ENCODE measurements at places on chromosomes 6 and 20.

- no peak for DNase-seq
Observed at GRCh38 chr6:5095236-5095635, 10.1 kb downstream of the PPP1R3G start.

- no peak for DNase-seq
Observed at GRCh38 chr6:169800116-169800667, 48.8 kb downstream of the ERMARD start.

GRCh38 chr6:4253604-4254231 lies 118.3 kb upstream of the ECI2 start:
- DNase-seq = no peak

DNA sequence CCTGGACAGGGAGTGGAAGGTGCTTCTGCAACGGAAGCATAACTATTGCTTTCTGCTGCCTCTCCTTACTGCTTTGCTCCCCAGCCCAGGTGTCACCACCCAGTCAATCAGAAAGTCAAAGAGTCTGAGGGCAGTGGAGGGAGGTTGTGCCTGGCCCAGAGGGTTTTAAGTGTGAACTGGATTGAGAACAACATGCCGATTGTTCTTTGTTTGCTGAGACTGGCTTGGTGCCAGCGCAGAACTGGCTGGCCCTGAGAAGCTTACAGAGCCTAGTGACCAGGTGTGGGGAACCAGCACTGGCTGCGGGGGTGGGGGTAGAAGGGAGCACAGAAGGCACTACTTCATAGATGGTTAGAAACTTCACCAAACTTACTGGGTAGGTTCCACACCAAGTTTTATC lies 31.1 kb upstream of the ENPP4 start:
- no peak for DNase-seq

DNA sequence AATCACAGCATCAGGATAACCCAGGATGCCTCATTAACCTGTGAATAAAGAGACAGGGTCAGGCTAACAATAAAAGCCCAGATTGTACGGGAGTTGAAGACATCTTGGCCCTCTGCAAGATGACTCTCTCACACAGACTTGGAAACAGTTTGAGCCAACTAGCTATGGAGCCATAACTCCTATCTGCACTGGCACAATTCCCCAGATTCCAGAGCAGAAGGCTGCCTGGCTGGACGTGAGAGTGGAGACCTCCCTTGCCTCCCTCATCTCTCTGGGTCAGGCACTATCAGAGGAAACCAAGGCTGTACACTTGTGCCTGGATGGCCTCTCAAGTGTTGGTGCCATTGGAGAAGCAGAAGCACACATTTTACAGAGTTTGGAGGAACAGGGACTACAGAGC lies 312.6 kb downstream of the THBS2 start:
- no peak for DNase-seq

GRCh38 chr6:22766979-22767378 lies 197.6 kb downstream of the HDGFL1 start:
- no peak for DNase-seq

- no peak for DNase-seq
Observed at GRCh38 chr6:90859612-90860011, 272.7 kb upstream of the MAP3K7 start.

DNA sequence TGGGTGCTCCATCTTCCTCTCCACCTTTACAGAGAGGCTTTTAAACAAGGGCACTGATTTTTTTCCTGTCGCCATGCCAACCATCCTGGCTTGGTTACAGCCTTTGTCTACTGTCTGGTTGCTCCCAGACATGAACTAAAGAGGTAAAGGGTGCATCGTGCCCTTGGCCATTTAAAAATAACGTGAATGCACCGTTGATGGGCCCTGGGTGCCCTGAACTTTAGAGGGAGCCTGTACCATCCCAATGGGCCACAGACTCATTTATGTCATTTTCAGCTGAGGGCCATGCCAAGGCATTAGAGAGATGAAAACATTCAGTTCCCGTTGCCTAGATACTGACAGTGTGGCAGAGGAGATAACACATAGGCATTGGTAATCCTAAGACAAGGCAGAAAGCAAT lies 23.3 kb downstream of the TMC2 start:
- DNase-seq = no peak

DNA sequence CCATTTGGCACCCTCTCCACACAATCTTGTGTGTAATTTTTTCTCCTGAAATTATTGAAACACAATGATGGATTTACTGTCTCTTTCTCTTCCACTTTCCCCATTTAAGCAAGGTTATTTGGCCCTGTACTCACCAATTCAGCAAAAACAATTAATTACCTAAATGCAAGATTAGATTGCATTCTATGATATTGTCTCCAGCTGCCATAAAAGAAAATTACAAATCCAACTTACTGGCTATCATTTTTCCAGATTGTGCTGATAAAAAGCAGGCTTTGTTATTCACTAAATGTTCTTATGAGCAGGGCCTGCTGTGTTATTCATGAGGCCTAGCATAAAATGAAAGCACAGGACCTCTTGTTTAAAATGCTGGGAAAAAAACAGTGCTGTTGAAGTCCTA lies 95.8 kb upstream of the IRAK1BP1 start:
- no peak for DNase-seq

- no peak for DNase-seq
Observed at GRCh38 chr20:51354769-51355319, 187.7 kb downstream of the NFATC2 start.

DNA sequence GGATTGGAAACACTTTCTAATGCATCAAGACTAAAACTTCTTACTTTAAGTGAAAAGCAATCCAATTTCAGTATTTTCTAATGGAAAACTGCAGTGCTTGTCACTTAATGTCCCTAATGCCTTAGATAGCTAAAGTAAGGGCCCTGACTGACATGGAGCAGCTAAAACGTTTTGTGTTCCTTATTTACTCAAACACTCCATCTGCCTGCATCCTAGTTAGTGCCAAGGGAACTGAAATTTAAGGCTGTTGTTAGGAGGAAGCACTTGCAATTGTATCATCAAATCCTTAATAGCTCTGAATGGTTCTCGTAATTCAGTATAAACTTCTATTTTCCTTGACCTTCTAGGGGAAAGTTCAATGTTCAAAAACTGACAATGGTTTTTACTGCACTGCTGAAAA lies 127.4 kb downstream of the GJA10 start:
- no peak for DNase-seq

DNA sequence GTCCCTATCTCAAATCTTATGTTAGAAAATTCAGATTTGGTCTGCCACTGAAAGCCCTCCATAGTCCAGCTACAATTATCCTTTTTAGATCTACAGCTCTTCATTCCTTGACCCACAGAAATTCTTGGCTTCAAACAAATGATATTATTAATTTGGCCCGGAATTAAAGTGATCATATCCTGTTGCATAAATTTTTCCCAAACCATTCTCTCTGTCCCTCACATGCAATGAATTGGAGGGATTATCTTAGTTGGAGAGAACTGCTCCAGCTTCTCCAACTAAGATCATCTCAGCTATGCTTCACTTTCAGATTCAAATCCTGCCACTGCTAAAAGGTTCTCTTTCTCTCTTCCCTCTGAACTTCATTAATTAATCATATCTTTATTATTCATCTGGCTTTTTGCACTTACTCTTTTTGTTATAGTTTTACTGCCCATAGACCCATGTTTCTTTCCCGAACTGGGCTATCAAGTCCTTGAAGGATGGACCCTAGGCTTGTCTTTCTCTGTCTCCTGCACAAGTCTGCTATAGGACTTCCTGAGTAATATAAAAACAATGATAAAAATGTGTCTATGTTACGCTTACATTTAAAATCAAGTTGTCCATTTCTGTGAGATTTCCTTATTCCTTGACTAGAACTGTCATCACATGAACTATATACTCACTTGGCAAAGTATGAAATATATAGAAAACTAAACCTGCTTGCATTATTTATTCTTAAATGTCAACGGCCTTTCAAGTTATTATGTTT lies 493.9 kb upstream of the MARCKS start:
- no peak for DNase-seq

DNA sequence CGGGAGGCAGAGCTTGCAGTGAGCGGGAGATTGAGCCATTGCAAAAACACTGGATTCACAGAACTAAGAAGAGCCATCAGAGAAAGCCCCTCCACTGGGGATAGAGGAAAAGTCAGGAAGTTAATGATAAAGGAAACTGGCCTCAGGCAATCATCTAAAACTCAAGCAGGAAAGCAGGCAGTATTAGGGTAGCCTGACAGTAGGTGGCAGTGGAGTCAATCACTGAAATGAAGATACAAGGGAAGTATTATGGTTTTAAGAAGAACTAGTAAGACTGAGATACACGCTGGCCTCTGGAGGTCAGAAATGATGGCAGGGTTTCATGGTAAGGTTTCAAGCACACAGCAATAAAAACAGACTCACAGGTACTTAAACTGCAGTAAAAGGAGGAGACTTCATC lies 578.3 kb downstream of the HACE1 start:
- no peak for DNase-seq

DNA sequence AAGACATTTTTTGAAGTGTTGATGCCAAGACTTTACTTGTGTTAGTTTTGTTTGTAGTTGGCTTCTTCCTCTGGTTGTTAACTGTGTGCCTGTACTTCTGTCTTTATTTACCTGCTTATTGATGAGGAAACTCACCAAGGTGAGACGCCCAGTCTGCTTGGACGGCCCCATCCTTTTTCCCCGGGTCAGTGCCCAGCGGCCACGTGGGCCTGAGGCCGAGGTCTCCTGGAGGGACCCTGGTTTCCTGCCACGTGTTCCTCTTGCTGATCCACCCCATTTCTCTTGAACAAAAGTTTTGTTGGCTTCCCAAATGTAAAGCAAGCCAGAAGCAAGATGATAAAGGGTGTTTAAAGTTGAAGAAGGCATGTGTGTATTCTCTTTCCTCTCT lies 24.8 kb downstream of the DUSP22 start:
- DNase-seq = no peak

DNA sequence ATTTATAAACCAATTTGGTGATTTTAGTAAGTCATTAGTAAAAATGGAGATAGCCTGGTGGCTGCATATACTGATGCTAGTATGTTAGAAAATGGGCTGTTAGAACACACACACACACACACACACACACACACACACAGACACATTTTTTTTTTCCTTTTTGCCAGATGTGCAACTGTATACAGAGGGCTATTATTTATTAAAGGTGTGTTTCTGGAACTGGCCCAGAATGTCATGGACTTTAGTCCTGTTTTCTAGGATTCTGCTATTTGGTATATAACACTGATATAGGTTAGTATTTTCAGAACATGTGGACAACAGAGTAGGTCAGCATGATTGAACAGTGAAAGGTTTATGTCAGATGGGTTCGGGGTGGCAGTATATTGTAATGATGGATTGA lies 12.4 kb downstream of the MYO6 start:
- no peak for DNase-seq

- DNase-seq = no peak
Observed at GRCh38 chr6:113015249-113015648, 668.1 kb downstream of the RFPL4B start.

DNA sequence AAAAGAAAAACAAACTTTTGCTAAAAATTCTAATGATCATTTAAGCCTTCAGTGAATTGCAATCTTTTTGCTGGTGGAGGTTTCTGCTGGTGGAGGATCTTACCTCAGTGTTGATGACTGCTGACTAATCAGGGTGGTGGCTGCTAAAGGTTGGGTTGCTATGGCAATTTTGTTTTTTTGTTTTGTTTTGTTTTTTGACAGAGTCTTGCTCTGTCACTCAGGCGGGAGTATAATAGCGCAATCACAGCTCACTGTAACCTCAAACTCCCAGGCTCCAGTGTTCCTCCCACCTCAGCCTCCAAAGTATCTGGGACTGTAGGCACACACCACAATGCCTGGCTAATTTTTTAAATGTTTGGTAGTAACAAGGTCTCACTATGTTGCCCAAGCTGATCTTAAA lies 94.7 kb downstream of the ANKRD6 start:
- DNase-seq = no peak

GRCh38 chr6:87702589-87702945 lies 534 bp upstream of the AKIRIN2 start:
- DNase-seq = no peak

GRCh38 chr6:136608991-136609390 lies 58.8 kb upstream of the MAP7 start:
- DNase-seq = no peak

- no peak for DNase-seq
Observed at GRCh38 chr6:137705160-137706082, 161.6 kb upstream of the TNFAIP3 start.

- DNase-seq = no peak
Observed at GRCh38 chr6:29355603-29356002, 13.1 kb downstream of the OR5V1 start.

DNA sequence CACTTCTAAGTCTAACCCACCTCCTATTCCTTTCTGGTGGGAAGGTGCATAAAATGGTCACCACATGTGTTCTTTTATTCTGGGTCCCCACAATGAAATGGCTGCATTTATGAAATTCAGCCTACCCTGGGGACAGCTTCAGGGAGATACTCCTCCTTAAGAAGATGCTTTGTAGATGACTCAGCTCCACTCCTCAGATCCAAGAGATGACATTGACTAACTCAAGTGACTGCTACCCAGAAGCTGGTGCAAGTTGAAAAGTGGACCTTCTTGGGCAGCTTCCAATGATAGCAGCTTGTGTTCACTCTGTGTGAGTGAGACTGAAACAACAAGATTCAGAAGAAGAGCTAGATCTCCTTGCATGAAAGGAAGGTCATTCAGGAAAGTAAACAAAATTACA lies 113.4 kb downstream of the SCP2D1 start:
- no peak for DNase-seq

- no peak for DNase-seq
Observed at GRCh38 chr6:79250559-79250958, 16.1 kb upstream of the HMGN3 start.

DNA sequence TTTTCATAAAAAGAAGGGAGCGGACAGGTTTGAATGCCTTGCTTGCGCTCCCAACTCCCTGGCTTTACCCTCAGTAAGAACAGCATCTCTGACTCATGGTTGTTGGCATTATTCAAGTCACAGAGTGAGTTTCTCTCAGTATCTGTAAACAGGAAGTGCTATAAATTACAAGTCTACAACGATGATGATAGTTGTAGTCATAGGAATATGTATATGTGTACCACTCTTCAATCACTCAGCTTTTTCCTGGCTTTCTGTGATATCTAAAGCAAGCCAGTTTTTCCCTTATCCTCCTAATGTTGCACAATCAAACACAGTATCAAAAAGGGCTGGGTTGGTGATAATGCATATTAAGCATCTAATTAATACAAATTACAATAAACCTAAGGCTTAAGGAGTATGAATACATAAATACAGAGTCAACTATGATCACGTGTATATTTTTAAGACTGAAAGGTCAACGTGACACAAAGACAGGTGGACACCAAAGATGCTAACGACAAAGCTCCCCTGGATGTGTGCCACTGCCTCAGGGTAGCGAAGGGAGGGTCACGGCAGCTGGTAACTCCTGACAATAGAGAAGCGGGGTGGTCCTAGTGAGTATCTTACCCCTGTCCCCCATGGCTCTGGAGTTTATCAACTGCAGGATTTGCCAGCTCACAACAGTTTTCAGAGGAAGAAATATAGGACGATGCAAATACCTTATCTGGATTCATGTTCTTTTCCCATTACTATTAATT lies 202.8 kb downstream of the BTBD9 start:
- no peak for DNase-seq

- DNase-seq = no peak
Observed at GRCh38 chr6:44049163-44049988, 77.9 kb downstream of the MRPL14 start.
